ENCODE measurements at places on chromosomes 5 and 9.
A peak's percentile ranks its signal among the peaks of the same experiment; 100 is the strongest.

DNA sequence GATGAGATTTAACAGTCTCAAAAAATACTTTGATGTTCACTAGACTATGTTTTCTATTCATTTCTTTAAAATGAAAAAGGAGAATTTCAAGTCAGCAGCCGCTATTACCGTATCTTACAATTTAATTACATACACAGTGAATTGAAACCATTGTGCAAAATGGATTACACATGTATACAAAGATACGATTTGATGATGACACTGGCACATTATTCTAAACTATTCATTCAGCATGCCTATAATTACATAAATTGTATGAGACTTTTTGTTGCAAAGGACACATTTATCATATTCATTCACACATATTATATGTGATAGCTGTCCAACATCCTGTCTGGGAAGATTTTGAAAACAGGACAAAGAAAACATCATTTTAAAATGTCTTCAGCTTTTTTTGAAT, 118.3 kb upstream of the VCAN start:
- DNase-seq: no peak

DNA sequence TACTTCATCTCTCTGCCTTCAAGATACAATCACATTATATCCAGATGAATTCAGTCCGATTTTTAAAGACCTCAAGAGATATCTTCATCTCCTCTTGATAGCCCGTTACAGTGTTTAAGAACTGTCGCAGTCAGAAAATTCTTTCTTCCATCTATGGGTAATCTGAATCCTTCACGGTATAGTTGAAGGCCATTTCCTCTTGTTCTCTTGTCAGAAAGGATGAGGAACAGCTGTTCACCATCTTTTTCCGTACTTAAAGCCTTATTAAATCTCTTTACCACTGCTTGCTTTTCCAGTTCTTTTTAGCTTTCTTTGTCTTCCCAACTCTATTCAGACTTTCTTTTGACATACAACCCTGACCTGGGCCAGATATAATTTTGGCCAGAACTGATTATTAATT, 121.8 kb downstream of the XRCC4 start:
- no peak for DNase-seq

- DNase-seq: no peak
Measured at GRCh38 chr9:123389070-123389469, 33.1 kb downstream of the CRB2 start.

DNA sequence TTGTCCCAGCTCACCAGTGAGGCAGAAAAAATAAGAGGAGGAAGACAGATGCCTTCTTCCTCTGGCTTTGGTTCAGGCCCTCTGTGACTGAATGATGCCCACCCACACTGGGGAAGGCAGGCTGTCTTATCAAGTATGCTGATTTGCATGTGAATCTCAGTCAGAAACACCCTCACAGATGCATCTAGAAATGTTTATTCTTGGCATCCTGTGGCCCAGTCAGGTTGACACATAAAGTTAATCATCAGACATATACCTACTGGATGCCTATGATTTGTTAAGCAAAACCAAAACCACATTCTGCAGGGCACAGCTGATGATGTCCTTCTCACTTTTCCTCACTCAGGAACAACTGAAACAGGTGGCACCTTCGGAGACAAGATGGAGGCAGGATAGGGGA, 243.4 kb upstream of the KCNN2 start:
- no peak for DNase-seq

DNA sequence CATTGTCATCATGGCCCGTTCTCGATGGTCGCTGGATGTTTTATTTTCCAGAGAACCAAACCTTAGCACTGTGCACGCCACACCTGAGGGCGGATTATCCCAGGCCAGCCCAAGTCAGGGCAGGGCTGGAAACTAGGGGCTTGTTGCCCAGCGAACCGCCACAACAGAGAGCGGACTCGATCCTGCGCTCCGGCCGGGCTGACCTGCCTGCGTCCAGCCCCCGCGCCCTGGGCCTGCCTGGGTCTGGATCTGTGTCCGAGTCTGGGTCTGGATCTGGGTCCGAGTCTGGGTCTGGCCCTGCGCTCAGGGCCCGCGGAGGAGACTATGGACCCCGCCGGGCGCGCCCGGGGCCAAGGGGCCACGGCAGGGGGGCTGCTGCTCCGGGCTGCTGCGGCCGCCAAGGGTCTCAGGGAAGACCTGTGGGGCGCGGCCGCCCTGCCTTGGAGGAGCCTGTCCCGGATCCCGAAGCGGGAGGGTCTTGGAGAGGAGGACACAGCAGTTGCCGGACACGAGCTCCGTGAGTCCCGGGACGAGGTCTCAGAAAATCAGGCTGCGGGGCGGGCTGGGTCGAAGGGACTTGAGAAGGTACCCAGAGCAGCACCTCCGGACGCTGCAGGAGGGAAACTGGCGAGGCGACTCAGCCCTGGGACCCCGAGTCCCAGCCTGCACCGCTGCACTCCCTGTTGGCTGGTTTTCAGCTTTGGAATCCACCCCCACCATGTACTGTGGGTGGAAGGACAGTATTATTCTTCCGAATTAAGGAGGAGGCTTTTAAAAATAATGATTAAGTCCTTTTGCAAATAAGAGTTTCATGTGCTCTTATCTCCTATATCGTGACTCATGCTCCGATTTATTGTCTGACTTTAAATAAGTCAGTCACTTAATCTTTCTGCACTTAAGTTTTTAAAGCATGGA, at the start of gene ANKDD1B:
Gene ANKDD1B (plus strand): TSS at position 143 of the 915 bp plus-strand sequence. CDS start 182 bp downstream, at position 325.
- DNase-seq: no peak

DNA sequence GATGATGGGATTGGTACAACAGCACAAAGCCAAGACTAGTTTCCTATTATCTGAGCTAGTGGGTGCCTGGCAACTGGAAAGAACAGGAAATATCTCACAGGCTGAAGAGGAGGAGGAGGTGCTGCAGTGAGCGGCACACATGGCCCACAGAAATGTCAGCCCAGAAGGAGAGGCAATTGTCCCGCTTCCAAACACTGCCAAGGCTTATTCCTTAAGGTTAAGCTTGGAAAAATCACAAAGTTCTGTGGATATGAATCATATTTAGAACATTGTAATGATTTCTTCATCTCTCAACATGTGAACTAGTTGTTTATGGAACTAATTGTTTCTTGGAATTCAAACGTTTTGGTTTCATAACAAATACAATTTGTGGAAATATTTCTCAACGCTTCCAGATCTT, 1019.5 kb upstream of the SEMA6A start:
- no peak for DNase-seq

- DNase-seq: no peak
Measured at GRCh38 chr9:79465156-79465555, 106.6 kb upstream of the TLE4 start.

DNA sequence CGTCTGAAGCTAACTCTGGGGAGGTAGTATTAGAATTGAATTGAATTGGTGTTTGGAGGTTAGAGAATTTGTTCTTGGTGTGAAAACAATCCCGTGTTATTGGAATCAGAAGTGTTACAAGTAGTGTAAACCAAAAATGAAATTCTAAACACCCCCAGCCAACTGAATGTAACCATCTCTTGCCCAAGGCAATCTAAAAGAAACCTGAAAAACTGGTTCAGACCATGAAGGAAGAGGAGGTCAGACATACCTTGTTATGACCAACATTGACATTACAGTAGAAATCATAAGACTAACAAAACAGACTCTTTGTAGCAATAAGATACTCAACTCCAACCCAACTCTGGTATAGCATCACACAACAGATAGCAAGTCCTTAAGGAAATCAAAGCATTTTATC, 159.0 kb downstream of the TUSC1 start:
- DNase-seq: no peak

DNA sequence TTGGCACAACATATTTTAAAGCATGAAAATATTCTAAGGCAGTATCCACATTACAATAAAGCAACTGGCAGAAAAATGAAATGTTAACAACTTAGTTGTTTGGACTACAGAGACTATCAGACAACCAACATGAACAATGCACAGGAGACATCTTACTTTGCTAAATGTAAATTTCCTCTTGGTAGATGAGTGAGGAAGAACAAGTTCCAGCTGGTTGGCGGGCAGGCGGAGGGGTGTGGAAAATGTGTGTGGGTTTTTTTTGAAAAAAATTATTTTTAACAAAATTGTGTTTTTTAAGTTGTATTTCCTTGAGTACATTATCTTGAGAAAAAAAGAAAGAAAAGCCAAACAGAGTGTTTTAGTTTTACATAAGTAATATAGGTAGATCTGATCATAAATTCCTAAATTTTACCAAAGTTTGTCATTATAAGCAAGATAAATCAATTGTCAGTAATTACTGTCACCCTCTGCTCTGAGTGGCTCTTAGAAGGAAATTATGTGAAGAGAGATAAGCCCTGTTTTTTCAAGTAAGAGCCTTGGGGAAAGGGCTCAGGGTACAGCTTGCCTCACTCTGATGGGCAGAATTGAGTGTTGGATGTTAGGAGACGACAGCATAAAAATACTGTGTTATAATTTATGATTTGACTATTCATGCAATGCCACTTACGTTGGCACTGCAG, 42.5 kb downstream of the TMEM167A start:
- no peak for DNase-seq

- peak; percentile 21 for DNase-seq
Measured at GRCh38 chr9:135701067-135701958, 672 bp upstream of the KCNT1 start.

GRCh38 chr5:94941122-94941755, 322.8 kb downstream of the SLF1 start:
- DNase-seq: no peak

DNA sequence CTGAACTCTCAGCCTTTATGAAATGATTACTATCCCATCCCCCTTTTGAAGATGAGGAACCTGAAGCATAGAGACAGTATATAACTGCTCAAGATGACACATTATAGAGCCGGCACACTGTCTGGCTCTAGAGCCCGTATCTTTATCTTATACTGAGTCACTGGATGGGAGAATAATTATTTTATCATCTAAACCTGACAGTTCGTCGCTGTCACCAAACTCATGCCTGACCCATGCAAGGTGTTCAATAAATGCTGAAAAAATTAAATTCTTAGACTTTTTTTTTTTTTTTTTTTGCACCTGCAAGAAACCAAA, 38.8 kb downstream of the HOMER1 start:
- DNase-seq: no peak

GRCh38 chr5:105817416-105817815, 1853.3 kb downstream of the EFNA5 start:
- DNase-seq: no peak

- no peak for DNase-seq
Measured at GRCh38 chr5:1916041-1917001, 33.6 kb upstream of the IRX4 start.
